ENCODE measurements at places on chromosomes 2 and 18. TPM values are rescaled to one million over a fixed set of nuclear protein-coding genes. Genes with fewer than 3 reads are reported as not detected.

The ALPP gene
- 0.45 TPM for total RNA-seq

The CYBRD1 gene
- 1.3 TPM for total RNA-seq

DNA sequence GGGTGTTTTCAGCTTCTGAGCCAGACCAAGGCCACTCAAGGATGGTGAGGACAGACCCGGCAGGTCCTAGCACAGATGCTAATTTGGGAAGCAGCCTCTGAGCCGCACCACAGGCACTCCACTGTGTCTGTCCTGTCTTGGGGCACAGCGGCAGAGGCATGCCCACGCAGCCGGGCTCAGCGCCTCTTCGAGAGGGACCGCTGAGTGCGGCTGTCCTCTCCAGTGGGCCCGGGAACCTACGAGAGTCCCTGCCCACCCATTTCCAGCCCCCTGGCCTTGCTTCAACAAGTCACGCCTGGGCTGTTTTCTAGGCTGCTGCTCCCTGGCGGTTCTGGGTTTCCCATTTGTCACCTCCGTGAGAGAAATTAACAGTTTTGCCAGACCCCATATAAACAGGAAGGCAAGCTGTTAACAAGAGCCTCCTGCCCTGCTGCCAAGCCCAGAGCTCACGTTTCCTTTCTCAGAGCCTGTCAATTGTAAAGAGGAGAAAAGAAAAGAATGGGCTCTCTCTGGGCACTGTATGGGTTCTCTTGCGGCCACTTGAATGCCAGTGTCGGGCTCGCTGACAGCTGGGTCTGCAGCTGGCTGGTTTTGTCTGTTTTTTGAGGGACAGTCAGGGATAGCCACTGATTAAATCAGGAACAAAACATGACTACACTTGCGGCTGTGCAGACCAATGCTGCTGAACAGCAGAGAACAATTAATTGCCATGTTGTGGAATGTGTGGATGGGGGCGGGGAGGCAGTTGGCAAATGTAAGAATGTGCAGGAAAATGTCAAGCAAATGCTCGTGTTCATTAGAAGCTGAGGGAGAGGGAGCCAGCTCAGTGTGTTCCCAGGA, 30.6 kb downstream of the TMEM17 start:
- H3K27ac ChIP-seq: no peak overlapping the region
- no peak for DNase-seq

GRCh38 chr2:191032588-191033429, 18.8 kb upstream of the STAT1 start:
- no peak for DNase-seq
- H3K4me1 ChIP-seq: peaks cover 25% of the 10 kb centered on the region
- peaks cover 5% of the 10 kb centered on the region for H3K36me3 ChIP-seq
- H3K27ac ChIP-seq: peak overlapping the region; percentile 1
- H3K4me3 ChIP-seq: no peak overlapping the region

- H3K27ac ChIP-seq: no peak overlapping the region
- H3K4me1 ChIP-seq: peaks cover 4% of the 10 kb centered on the region
- peaks cover 4% of the 10 kb centered on the region for H3K36me3 ChIP-seq
- no peak for DNase-seq
- H3K27me3 ChIP-seq: no peaks in the 10 kb centered on the region
- H3K4me3 ChIP-seq: no peak overlapping the region
Measured at GRCh38 chr2:207831584-207832248, 62.0 kb upstream of the FZD5 start.

The ADRA2B gene
- 0.85 TPM for total RNA-seq

- H3K36me3 ChIP-seq: peaks cover 3% of the 10 kb centered on the region
- no peak overlapping the region for H3K4me3 ChIP-seq
- H3K27me3 ChIP-seq: peaks cover 10% of the 10 kb centered on the region
- no peak for DNase-seq
Measured at GRCh38 chr2:443741-444140, 155.8 kb upstream of the ALKAL2 start.

- peaks cover 29% of the 10 kb centered on the region for H3K27me3 ChIP-seq
- no peak overlapping the region for H3K27ac ChIP-seq
- DNase-seq: no peak
- no peak overlapping the region for H3K4me3 ChIP-seq
Measured at GRCh38 chr2:108351889-108352288, 25.9 kb upstream of the SULT1C4 start.

DNA sequence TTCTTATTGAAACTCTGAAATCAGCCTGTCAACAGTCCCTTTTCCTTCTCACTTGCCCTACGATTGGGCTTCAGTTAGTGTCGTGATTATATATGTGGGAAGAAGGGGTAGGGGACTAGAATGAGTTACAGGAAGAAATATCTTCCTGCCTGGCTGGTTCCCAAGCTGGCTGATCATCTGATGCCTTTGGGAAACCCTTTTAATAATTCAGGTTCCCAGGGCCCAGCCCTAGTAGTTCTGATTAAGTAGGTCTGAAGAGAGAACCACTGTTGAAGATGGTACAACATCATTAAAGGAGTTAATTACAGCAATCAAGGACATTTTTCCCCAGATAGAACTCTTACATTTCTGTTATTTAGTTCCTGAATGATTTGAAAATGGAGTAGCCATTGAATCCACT, 110.1 kb upstream of the EML6 start:
- peaks cover 2% of the 10 kb centered on the region for H3K36me3 ChIP-seq
- H3K27ac ChIP-seq: peak overlapping the region; percentile 59
- no peak overlapping the region for H3K4me3 ChIP-seq
- H3K4me1 ChIP-seq: peaks cover 36% of the 10 kb centered on the region
- no peaks in the 10 kb centered on the region for H3K27me3 ChIP-seq

- no peak overlapping the region for H3K4me3 ChIP-seq
- no peaks in the 10 kb centered on the region for H3K4me1 ChIP-seq
- no peaks in the 10 kb centered on the region for H3K27me3 ChIP-seq
- no peak for DNase-seq
Measured at GRCh38 chr18:61127714-61128467, 205.3 kb upstream of the CDH20 start.

DNA sequence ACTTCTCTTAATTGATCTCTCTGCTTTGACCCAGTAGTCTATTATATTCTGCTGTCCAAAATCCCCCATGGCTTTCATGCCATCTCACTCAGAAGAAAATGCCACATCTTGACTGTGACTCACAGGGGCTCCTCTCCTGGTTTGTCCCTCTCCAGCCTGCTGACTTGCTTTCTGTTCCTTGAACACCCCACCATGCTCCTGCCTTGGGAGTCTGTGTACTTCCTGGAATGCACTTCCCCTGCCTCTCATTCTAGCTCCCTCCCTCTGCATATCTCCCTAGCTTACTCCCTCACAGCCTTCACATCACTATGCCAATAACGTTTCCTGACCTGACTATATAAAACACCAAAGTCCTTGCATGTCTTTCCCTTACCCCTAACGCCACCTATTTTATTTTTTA, 167.2 kb downstream of the TRIB2 start:
- H3K4me1 ChIP-seq: peaks cover 7% of the 10 kb centered on the region
- H3K36me3 ChIP-seq: peaks cover 6% of the 10 kb centered on the region
- H3K27me3 ChIP-seq: no peaks in the 10 kb centered on the region
- H3K27ac ChIP-seq: no peak overlapping the region
- DNase-seq: no peak
- H3K4me3 ChIP-seq: no peak overlapping the region

DNA sequence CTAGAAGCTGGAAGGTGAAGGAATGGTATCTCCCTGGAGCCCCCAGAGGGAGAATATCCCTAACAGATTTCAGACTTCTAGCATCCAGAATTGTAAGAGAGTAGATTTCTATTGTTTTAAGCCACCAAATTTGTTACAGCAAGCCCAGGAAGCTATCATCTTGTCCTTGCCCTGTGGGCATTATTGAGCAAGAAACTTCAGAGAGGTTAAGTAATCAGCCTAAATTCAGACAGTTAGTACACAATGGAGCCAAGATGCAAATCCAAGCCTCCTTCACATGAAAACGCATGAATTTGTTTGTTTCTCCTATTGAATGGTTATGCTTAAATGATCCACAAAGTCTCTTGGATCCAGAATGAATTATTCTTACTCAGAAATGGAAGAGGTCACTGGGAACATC, 55.2 kb upstream of the TRIB2 start:
- DNase-seq: no peak
- H3K36me3 ChIP-seq: no peaks in the 10 kb centered on the region
- peaks cover 9% of the 10 kb centered on the region for H3K4me1 ChIP-seq
- H3K27me3 ChIP-seq: no peaks in the 10 kb centered on the region

The PLGLB1 gene
- 5.9 TPM for total RNA-seq
